ENCODE measurements at places on chromosomes 12 and 14.

GRCh38 chr12:65624554-65625086 lies 199.7 kb upstream of the HMGA2 start:
- no peak for DNase-seq

GRCh38 chr12:26297396-26298070 lies 102.2 kb downstream of the SSPN start:
- DNase-seq: no peak

GRCh38 chr12:738712-739111 lies 13.7 kb upstream of the WNK1 start:
- DNase-seq: no peak

DNA sequence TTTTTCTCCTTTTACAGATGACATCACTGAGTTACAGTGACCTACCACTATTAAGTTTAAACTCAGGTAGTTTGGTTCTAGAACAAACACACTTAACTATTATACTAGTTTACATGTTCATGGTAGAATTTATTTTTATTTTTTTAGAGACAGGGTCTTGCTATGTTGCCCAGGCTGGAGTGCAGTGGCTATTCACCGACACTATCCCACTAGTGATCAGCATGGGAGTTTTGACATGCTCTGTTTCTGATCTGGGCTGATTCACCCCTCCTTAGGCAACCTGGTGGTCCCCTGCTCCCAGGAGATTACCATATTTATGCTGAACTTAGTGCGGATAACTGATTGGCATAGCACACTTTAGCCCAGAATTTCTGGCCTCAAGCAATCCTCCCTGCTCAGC lies 66.4 kb upstream of the LTA4H start:
- DNase-seq: no peak

DNA sequence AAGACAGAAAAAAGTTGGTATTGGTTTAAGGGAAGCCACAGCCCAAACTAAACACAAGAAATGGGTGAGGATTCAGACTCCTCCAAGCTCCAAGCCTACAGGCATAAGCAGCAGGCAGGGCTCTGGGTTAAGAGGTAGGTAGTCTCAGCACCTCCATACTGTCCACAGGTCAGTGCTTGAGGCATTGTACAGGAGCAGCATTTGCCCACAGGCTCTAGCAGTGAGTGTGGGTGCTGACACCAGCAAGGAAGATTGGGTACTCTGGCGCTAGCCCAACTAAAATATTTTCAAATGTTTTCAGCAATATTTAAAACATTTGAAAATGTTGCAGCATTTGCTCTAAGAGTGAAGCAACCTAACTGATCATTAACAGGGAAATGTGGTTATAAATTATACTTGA lies 33.1 kb downstream of the FERMT2 start:
- DNase-seq: no peak

- DNase-seq: no peak
Measured at GRCh38 chr12:11746024-11746771, 96.7 kb downstream of the ETV6 start.

DNA sequence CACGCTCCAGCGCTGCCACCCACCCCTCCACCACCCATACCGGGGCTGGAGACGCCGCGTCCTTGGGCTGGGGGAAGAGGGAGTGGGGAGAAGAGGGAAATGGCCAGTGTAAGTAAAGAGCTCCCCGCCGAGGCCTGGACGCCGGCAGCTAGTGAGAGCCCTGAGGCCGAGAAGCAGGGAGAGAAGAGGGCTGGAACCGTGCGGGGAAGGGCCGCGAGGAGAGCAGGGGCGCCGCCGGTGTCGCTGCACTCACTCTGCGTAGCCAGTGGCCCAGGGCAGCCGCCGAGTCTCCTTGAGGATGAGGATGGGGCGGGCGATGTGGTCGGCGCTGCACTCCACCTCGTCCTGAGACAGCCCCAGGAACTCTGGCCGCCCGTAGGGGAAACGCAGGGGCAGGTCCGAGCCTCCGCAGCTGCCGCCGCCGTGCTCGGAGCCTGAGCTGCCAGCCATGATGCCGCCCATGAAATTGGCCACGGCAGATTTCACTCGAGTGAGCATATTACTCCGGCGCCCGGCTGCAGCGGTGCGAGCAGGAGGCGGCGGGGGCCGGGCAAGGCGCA lies 631 bp downstream of the PPM1H start:
- DNase-seq: peak; percentile 80

DNA sequence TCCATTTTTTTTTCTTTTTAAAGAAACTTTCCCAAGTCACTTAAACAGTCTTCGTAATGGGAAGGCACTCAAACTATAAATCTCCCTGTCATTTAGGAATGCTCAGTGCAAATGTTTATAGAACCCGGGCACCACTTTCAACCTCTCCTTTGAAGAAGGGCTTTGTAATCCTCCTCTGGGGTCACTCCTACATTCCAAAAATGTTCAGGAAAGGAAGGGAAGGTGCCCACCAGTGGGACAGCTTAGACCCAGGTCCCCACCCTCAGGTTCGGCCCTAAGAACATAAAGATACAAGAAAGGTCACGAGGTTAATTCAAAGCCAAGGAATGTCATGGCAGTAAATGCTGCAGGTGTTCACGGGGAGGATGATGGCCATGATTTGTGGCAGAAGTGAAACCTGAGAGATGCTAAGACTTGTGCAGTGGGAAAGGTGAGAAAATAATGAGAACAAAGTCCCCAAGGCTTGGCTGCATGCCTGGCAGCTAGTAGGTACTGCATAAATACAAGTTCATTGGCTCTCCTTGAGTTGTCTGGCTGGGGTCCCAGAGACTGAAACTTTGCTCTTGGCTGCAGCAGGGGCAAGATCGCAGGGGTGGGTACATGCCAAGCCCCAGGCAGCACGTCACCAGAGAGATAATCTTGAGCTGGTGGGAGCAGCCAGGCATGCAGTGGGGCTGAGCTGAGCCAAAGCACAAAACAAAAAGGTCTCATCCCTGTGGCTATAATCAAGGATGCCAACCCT lies 21.1 kb downstream of the KRT18 start:
- DNase-seq: peak; percentile 56
